Activated CD4-positive, alpha-beta T cell treated with anti-CD3 and anti-CD28 coated beads for 36 hours (primary cell): ENCODE measurements at places on chromosomes 11 and 22.

GRCh38 chr22:49298834-49299750 is 528.6 kb downstream of the BRD1 start:
- no peak for DNase-seq

- DNase-seq, result no peak
Measured at GRCh38 chr11:35340715-35341114, 78.6 kb downstream of the SLC1A2 start.

DNA sequence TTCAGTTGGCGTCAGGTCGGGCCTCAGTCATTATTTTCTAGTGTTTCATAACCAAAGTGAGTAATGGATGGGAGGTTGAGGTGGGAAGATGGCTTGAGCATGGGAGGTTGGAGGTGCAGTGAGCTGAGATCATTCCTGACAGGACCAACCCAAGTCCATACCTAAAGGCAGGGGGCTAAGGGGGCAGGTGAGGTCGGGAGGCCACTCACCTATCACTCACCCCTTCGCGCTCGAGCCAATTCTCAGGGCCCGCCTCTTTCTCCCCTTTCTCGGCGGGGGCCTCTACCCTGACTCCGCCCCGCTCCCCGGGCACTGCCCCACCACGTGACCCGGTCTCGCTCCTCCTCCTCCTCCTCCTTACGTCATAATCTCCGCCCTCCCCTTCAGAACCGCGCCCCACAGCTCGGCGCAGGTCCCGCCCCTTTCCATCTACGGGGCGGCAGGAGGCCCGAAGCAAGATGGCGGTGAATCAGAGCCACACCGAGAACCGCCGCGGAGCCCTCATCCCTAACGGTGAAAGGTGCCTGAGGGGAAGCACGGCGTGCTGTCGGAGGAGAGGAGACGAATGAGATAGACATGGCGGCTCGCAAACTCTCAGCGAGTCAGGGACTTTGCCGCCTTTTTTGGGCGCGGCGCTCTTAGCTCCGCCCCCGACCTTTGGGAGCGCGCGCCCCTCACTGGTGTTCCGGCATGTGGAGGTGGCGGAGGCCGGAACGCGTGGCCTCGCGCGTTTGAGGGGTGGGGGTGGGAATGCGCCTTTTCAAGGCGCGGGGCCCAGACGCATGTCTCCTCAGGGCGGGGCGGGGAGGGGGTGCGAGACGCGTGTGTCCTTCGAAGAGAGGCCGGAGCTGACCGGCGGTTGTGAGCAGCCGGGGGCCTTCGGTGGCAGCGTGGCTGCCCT is at the start of gene WBP2NL:
Gene WBP2NL, plus strand, starts transcription at position 428 of the 901 bp plus-strand sequence. Its CDS starts 31 bp downstream, at position 459.
- DNase-seq, result peak; percentile 92

DNA sequence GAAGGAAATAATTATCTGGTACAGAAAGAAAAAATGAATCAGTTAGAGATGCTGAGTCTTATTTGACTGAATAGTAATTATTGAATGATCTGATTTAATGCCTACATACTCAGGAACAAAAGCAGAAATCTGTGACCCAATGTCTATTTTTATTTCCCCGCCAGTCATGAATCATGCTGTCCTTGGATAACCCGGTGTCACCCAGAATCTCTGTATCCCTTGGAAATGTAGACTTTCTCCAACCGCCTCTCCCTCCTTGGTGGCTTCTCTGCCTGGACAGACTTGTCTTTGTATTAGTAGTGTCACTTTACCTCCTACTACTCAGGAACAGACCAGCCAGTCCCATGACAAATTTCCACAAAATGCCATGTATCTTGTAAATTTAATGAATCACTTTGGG is 173.3 kb upstream of the PDGFD start:
- DNase-seq, result no peak

GRCh38 chr11:119115484-119116234 is 5.7 kb upstream of the HINFP start:
- DNase-seq, result peak; percentile 35

GRCh38 chr22:39239561-39240423 is 5.0 kb downstream of the PDGFB start:
- DNase-seq, result no peak

DNA sequence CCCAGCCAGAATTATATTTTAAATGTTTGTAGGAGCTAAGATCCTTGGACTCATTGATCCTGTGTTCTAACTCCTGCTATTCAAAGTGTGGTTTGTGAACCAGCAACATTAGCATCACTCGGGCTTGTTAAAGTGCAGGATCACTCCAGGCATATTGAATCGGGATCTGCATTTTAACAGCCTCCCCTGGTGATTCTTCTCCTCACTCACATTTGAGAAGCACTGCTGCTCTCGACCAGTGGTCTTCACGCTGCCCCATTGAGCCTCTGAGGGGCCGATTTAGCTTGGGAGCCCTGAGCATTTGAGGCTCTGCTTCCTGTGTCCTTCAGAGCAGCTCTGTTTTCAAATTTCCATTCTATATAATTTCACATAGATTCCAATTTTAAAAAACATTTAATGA is 10.9 kb downstream of the MADD start:
- DNase-seq, result no peak

- DNase-seq, result peak; percentile 78
Measured at GRCh38 chr22:42621505-42622002, 6.9 kb upstream of the POLDIP3 start.

- no peak for DNase-seq
Measured at GRCh38 chr22:16804882-16805281, 20.3 kb downstream of the XKR3 start.

GRCh38 chr11:80849253-80849652 is 1408.4 kb upstream of the TENM4 start:
- no peak for DNase-seq

DNA sequence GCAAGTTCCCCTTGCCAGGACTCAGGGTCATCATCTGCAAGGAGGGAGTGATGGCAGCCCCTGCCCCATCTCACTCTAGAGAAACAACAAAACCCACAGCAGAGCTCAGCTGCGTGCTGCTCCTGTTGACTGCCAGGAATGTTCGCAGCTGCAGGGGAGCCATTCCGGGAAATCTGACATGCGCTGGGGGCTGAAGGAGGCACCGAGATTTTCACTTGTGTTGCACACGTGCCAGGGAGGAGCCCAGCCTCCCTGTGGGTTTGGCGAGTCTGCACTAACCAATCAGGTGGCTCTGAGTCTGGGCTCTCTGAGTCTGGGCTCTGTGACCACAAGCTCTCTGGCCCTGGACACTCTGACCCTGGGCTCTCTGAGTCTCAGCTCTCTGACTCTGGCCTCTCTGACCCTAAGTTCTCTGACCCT is 10.5 kb downstream of the FGF3 start:
- no peak for DNase-seq

DNA sequence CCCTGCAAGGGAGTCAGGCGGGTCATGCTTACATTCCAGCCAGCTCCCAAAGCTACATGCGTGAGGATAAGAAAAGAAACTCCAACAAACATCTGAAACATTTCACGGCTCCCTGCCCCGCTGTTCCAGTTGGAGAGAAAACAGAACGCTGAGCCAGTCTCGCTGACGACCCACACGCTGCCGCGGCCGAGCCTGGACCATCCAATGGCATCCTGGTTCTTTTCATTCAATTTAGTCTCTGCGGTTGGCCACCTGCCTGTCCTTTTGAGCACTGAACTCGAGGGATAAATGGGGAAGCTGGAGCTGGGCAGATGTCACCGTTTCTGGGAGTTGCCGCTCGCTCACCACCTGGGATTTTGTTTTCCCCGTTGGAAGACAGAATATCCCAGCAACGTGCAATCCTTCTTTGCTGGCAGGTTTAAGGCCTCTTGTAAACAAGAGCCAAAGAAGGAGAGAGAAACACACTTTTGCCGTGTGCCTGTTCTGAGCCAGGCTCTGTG is 45.3 kb upstream of the SHISAL1 start:
- no peak for DNase-seq

DNA sequence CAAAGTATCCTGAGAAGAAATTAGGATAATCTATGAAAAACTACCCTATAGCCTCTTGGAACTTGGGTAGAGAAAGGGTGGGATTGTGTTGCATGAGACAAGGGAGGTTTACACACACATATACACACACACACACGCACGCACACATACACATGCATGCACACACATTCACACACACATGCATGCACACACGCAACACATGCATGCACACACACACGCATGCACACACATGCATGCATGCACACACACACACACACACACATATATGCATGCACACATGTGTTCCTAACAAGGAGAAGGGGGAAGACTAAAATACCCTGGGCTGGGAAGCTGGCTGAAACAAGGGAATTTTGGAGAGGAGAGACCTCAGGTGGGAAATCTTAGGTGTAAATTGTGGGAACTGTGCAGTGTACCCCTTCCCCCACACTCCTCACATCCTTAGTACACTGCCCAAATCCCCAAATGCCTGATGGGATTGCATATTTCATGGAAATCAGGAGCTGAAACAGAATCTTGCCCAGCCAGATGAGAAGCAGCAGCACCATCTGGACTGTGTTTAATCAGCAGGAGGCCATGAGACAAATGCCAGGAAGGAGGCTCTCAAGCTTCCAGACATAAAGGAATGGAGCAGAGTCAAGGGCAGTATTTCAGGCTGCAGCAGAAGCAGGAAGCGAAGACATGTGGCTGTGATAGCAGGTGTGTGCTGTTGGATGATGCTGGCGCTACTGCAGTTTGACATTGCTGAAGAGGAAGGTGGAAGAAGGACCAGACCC is 14.6 kb upstream of the POLD3 start:
- no peak for DNase-seq

- no peak for DNase-seq
Measured at GRCh38 chr11:135062994-135063393, 651.0 kb upstream of the B3GAT1 start.

DNA sequence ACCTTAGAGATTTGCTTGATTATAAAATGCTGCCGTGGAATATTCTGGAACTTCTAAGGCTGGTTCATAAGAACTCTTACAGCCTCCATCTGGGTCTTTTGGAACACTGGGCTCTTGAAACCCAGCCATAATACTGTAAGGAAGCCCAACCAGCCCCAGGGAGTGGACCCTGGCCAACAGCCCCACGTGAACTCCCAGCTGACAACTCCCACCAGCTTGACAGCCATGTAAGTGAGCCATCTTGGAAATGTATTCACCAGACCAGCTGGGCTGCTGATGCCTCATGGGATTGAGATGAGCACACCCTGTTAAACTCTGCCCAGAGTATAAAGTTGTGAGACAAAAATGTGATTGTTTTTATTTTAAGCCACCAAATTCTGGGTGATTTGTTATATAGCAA is 378.7 kb upstream of the RAG2 start:
- DNase-seq, result no peak

- no peak for DNase-seq
Measured at GRCh38 chr22:41382610-41383009, 868 bp downstream of the TEF start.

- no peak for DNase-seq
Measured at GRCh38 chr22:31995807-31996206, 47.3 kb upstream of the SLC5A1 start.

DNA sequence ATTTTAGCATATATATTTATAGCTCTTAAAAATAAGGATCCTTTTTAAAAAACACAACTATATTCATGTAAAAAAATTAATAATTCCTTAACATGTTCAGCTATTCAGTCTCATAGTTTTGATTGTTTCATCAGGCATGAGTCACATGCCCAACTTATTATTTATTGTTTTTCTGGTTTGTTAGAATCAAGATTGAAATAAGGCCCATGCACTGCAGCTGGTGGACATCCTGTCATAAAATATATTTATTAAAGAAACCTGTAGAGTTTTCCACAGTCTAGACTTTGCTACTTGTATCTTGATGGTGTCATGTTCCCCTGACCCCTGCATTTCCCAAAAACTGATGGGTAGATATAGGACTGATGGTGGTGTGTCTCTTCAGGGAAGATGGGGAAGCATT is 77.4 kb downstream of the PARVA start:
- DNase-seq, result no peak

- DNase-seq, result no peak
Measured at GRCh38 chr22:50603511-50604255, 3.1 kb downstream of the MAPK8IP2 start.

GRCh38 chr22:45238076-45238956 is 2.4 kb downstream of the KIAA0930 start:
- DNase-seq, result no peak

- DNase-seq, result peak; percentile 84
Measured at GRCh38 chr22:39622881-39623367, 52.4 kb downstream of the CACNA1I start.

GRCh38 chr11:2987881-2988861 is 4.0 kb downstream of the NAP1L4 start:
- DNase-seq, result peak; percentile 68

DNA sequence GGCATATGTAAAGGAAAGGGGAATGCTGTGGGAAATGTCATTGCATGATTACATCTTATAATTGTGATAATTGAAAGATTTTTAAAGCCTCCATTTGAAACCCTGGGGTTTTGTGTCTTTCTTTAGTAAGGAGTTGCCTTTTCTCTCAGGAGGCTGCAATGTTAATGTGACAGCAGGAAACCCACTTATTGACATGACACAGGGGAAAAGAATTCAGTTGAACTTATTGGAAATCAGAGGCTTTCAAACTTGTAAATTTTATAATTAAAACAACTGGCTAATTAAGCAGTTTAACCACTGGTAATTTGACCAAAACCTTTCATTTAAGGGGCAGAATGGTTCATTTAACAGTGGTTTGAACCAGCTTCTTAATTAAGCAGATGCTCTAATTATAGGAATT is 31.2 kb downstream of the MRPL48 start:
- no peak for DNase-seq

GRCh38 chr11:62536301-62536957 is 10.2 kb downstream of the AHNAK start:
- no peak for DNase-seq

DNA sequence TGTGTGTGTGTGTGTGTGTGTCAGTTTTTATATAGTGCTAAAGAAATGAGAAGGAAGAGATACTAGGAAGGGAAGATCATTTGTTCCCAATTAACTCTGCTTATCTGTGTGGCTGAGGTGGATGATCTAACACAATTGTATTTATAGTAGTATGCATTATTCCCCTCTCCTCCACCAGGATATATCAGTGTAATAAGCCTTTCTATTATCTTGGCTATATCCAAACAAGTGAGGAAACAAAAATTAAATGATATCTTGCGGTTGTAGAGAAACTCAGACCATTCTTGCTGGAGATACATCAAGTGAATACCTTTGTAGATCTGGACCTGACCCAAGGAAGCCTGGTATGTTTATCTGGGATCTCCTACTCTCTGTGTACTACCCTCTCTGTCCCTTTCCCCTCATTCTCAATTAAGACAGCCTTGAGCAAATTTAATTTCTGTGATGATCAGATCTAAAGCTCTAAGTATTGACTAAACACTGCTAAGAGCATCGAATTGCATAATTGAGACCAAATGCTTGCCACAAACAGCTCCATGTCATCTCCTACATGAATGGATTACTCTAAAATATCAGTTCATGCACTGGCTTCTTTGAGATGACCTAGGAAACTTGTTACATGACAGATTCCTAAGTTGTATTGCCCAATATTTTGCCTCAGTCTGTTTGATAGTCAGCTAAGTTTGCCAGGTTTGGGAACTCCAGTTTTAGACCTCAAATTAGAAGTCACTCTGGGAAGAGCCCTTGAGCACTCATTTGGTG is 185.3 kb upstream of the CTSC start:
- DNase-seq, result no peak
